Left ventricle myocardium inferior (tissue), 1 donor: ENCODE measurements at places on chromosomes 4 and X. TPM values are rescaled to one million over a fixed set of nuclear protein-coding genes. Genes with fewer than 3 reads are reported as not detected.

- no peak overlapping the region for H3K4me3 ChIP-seq
- no peak for DNase-seq
- H3K27me3 ChIP-seq, result no peaks in the 10 kb centered on the region
Observed at GRCh38 chrX:119549327-119550016, 15.7 kb downstream of the STEEP1 start.

DNA sequence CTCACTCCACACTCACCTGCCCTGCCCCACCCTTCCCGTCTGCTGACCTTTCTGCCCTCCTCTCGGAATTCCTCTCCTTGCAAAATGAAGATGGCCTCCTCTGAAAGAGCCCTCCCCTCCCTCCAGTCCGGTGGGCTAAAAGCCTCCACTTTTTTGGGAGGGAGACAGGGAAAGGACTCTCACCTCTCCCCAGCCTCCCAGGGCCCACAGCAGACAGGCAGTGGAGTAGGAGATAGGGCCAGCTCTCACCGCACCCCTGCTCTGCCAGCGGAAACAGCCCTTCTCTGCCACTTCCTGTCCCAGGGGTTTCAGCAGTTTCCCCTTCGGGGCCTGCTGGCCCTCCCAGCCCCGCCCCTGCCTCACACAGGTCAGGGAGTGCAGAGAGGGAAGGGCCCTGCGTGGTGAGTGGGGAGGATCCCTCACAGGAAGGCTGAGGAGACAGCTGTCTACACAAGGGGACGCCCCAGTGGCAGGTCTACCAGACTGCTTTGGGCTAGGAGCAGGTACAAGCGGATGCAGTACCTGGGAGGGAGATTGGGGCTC lies 18.2 kb downstream of the ELF4 start:
- peak; percentile 28 for DNase-seq
- H3K27ac ChIP-seq, result no peak overlapping the region
- peaks cover 13% of the 10 kb centered on the region for H3K4me1 ChIP-seq
- no peaks in the 10 kb centered on the region for H3K36me3 ChIP-seq
- H3K27me3 ChIP-seq, result no peaks in the 10 kb centered on the region

GRCh38 chrX:2351999-2352995 lies 148.5 kb downstream of the DHRSX start:
- no peaks in the 10 kb centered on the region for H3K27me3 ChIP-seq
- peak overlapping the region; percentile 58 for H3K27ac ChIP-seq
- H3K36me3 ChIP-seq, result no peaks in the 10 kb centered on the region
- H3K4me1 ChIP-seq, result peaks cover 29% of the 10 kb centered on the region
- no peak overlapping the region for H3K4me3 ChIP-seq
- no peak for DNase-seq

DNA sequence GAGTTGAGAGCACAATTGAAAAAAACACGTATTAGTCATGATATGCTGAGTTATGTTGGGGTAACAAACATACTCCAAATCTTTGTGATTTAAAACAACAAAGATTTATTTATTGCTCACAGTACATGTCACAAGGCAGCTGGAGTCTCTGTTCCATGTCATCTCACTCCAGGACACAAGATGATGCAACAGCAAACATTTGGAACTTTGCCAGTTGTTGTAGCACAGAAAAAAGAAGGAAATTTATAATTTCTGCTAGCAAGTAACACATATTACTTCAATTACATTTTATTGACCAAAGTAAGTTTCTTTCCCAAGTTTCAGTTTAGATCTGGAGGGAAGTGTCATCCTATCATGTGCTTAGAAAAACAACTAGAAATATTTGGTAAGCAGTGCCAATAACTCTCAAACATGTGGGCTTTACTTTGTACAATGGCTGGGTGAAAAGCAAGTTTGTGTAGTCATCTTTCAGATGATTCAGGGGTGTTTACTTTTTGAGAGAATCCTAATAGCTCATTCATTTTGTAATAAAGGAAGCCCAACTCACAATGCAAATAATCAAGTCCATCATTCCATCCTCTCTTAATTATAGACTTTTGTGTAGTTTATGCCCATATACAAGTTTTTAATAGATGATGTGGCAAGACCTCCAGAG lies 452.3 kb downstream of the ZIC3 start:
- H3K4me1 ChIP-seq, result no peaks in the 10 kb centered on the region
- H3K27ac ChIP-seq, result no peak overlapping the region
- H3K36me3 ChIP-seq, result no peaks in the 10 kb centered on the region
- DNase-seq, result no peak
- no peaks in the 10 kb centered on the region for H3K27me3 ChIP-seq
- no peak overlapping the region for H3K4me3 ChIP-seq

DNA sequence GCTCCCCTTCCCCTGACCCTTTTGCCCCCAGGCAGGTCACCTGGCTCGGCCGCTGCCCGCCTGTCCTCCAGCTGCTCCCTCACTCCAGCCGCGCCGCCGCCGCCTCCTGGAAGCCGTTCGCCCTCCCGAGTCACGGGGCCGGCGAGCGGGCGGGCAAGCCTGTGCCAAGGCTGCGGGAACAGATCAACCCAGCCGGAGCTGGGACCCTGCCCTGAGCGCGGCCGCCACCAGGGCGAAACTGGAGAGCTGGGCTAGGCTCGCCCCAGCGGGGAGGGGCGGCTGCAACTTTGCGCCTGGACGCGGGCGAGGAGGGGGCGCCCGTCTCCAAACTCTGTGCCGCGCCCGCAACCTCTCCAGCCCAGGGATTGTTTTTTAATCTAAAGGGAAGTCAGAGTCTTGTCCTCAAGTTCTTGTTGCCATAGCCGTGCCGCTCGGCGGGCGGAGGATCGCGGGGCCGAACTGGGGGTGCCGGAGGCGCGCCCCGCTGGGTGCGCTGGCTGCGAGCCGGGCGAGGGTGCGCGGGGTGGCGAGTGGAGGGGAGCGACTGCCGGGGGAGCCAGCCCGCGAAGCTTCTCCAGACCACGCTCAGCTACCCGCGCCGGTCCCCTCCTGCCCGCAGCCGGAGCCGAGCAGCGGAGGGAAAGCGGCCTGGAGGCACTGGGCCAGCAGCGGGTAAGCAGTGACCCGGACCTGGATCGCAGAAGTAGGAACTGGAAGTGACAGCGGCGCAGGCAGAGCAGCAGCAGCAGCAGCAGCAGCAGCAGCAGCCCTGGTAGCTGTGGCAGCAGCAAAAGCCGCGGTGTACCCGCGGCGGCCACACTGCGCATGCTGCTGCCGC lies 13.4 kb downstream of the ARHGEF6 start:
- DNase-seq, result peak; percentile 72
- no peaks in the 10 kb centered on the region for H3K27me3 ChIP-seq
- H3K27ac ChIP-seq, result peak overlapping the region; percentile 95
- H3K36me3 ChIP-seq, result no peaks in the 10 kb centered on the region

- H3K4me3 ChIP-seq, result no peak overlapping the region
- no peaks in the 10 kb centered on the region for H3K36me3 ChIP-seq
- H3K27me3 ChIP-seq, result no peaks in the 10 kb centered on the region
- no peak overlapping the region for H3K27ac ChIP-seq
- H3K4me1 ChIP-seq, result peaks cover 20% of the 10 kb centered on the region
Observed at GRCh38 chr4:25867781-25868294, 5.0 kb upstream of the SEL1L3 start.

GRCh38 chr4:148240241-148240640 lies 202.0 kb downstream of the NR3C2 start:
- peaks cover 46% of the 10 kb centered on the region for H3K4me1 ChIP-seq
- H3K27me3 ChIP-seq, result no peaks in the 10 kb centered on the region
- no peak for DNase-seq
- H3K36me3 ChIP-seq, result no peaks in the 10 kb centered on the region
- H3K27ac ChIP-seq, result no peak overlapping the region
- no peak overlapping the region for H3K4me3 ChIP-seq

- DNase-seq, result no peak
- H3K27ac ChIP-seq, result no peak overlapping the region
- no peak overlapping the region for H3K4me3 ChIP-seq
- no peaks in the 10 kb centered on the region for H3K27me3 ChIP-seq
Observed at GRCh38 chrX:100264200-100264599, 145.9 kb downstream of the PCDH19 start.

GRCh38 chrX:9983846-9984245 lies 16.7 kb downstream of the CLDN34 start:
- no peak overlapping the region for H3K27ac ChIP-seq
- no peaks in the 10 kb centered on the region for H3K36me3 ChIP-seq
- H3K4me1 ChIP-seq, result no peaks in the 10 kb centered on the region
- H3K27me3 ChIP-seq, result no peaks in the 10 kb centered on the region
- DNase-seq, result no peak

DNA sequence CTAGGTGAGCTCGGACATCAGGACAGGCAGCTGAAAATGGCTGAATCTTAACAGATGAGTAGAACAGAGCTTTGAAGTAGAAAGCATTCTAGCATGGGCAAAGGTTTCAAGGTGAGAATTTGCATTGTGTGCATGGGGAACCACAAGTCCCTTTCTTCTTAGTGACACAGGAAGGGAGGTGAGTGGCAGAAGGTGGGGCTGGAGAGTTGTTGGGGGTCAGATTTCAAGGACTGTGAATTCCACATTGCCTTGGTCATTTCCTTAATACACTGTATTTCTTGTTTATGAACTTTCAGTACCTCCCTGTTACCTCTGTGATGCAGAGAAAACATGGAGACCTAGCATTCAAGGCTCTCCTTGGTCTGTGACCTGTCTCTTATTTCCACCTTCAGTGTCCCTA lies 4.1 kb downstream of the APEX2 start:
- H3K4me1 ChIP-seq, result peaks cover 29% of the 10 kb centered on the region
- H3K36me3 ChIP-seq, result peaks cover 3% of the 10 kb centered on the region
- DNase-seq, result no peak
- H3K27me3 ChIP-seq, result no peaks in the 10 kb centered on the region
- no peak overlapping the region for H3K4me3 ChIP-seq

- H3K27ac ChIP-seq, result no peak overlapping the region
- no peaks in the 10 kb centered on the region for H3K27me3 ChIP-seq
- no peak overlapping the region for H3K4me3 ChIP-seq
- DNase-seq, result no peak
Observed at GRCh38 chr4:184437565-184438265, 36.6 kb downstream of the IRF2 start.

GRCh38 chr4:73447671-73448070 lies 11.7 kb downstream of the AFP start:
- no peak overlapping the region for H3K4me3 ChIP-seq
- no peak for DNase-seq
- H3K36me3 ChIP-seq, result no peaks in the 10 kb centered on the region

DNA sequence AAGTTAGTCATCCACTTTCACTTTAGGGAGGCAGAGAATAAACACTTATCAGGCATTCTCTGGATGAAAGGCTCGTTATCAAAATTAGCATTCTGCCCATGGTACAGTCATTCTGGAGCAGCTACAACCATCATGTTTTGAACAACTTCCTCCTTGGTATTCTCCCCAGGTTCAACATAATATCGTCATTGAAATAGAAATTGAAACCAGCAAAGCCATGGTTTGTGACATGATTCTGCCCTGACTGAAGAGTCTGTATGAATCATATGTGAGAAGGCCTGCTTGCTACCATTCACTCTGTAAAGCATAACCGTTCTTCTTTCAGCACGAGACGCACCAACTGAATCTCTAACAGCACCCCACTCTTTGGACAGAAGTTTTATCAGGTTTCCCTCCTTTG lies 127.5 kb upstream of the RADX start:
- DNase-seq, result no peak
- H3K27ac ChIP-seq, result no peak overlapping the region
- no peaks in the 10 kb centered on the region for H3K4me1 ChIP-seq
- H3K27me3 ChIP-seq, result no peaks in the 10 kb centered on the region
- H3K4me3 ChIP-seq, result no peak overlapping the region
- no peaks in the 10 kb centered on the region for H3K36me3 ChIP-seq

GRCh38 chr4:153039542-153040185 lies 103.5 kb downstream of the FHDC1 start:
- peaks cover 14% of the 10 kb centered on the region for H3K27me3 ChIP-seq
- no peaks in the 10 kb centered on the region for H3K4me1 ChIP-seq
- no peak overlapping the region for H3K4me3 ChIP-seq
- no peaks in the 10 kb centered on the region for H3K36me3 ChIP-seq
- DNase-seq, result no peak

GRCh38 chrX:99833821-99834220 lies 576.3 kb downstream of the PCDH19 start:
- H3K36me3 ChIP-seq, result no peaks in the 10 kb centered on the region
- H3K27me3 ChIP-seq, result no peaks in the 10 kb centered on the region
- H3K4me3 ChIP-seq, result no peak overlapping the region
- H3K4me1 ChIP-seq, result no peaks in the 10 kb centered on the region
- H3K27ac ChIP-seq, result no peak overlapping the region
- no peak for DNase-seq

DNA sequence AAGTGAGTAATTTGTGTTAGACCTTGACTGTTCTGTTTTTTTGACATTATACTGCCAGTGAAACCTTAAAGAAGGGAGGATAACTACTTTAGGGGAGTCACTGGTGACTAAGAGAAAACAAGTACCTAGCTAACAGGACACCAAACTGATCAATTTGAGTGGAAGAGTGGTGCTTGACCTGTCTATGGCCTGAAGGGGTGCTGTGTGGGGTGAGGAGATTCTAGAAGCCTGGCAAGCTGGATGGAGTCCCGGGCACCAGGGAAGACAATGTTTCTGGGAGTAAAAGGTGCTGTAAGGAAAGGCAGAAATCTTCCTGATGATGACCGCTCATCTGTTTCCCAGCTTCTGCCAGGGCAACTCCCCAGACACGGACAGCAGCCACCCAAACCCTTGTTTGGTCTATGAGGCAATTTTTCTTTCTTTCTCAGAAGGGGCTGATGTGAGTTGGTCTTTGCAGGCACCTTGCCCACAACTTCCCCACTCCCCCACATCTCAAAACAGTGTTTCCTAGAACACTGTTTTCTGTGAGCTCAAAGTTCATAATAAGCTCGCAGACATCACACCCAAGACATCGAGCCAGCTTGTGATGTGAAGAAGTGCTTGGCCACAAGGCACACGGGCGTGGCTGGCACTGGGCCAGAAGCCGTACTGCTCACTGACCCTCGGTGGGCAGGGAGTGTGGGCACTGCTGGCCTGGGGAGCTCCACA lies 4.6 kb downstream of the TXK start:
- no peaks in the 10 kb centered on the region for H3K27me3 ChIP-seq
- no peak for DNase-seq
- peaks cover 61% of the 10 kb centered on the region for H3K4me1 ChIP-seq
- H3K36me3 ChIP-seq, result no peaks in the 10 kb centered on the region

- H3K27ac ChIP-seq, result no peak overlapping the region
- H3K27me3 ChIP-seq, result no peaks in the 10 kb centered on the region
- no peak overlapping the region for H3K4me3 ChIP-seq
- DNase-seq, result no peak
- H3K4me1 ChIP-seq, result no peaks in the 10 kb centered on the region
Observed at GRCh38 chr4:90537491-90537890, 410.3 kb downstream of the CCSER1 start.

The RFC1 gene
- total RNA-seq, result 22.0 TPM

The ADH1C gene
- total RNA-seq, result 2.6 TPM

The MAGEB3 gene
- total RNA-seq, result not detected

The TMSB15C gene
- 0.27 TPM for total RNA-seq

The SSX2 gene
- not detected for total RNA-seq

The LNX1 gene
- 9.5 TPM for total RNA-seq

The F8A2 gene
- not detected for total RNA-seq

The CMC4 gene
- 28.1 TPM for total RNA-seq
